ENCODE measurements at places on chromosomes 3 and 15.

- DNase-seq = no peak
These were observed 129.0 kb upstream of the NEO1 start for GRCh38 chr15:72923289-72923688.

DNA sequence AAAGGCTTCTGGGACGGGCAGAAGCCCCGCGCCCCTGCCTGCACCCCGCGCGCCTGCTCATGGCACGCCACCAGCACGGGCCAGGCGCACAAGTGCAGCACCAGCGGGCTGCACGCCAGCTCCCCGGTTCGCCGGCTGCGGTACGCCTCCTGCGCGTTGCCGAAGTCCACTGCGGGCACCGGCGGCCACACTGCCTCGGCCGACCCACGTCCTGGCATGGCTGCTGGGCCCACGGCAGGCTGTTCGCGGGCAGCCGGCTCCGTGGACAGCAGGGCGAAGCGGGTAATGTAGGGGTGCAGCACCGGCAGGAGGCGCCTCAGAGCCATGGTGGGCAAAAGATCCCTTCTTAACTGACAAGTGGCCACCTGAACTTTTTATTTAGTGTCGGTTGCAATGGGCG, 34.8 kb downstream of the MCCC1 start:
- no peak for DNase-seq

GRCh38 chr3:27594096-27594690, 110.0 kb upstream of the SLC4A7 start:
- no peak for DNase-seq

DNA sequence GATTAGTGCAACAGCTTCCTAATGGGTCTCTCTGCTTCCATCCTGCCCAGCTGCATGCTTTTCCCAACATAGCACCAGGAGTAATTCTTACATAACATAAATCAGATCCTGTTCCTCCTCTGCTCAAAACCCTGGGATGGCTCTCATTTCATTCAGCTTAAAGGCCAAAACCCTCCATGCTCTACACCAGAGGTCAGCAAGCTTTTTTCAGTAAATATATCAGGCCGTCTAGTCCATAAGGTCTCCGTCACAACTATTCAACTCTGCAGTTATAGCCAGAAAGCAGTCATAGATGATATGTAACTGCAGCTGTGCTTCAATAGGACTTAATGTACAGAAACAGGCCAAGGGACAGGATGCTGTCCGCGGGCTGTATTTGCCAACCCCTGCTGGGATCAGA, 202.8 kb upstream of the UBE2E2 start:
- no peak for DNase-seq

DNA sequence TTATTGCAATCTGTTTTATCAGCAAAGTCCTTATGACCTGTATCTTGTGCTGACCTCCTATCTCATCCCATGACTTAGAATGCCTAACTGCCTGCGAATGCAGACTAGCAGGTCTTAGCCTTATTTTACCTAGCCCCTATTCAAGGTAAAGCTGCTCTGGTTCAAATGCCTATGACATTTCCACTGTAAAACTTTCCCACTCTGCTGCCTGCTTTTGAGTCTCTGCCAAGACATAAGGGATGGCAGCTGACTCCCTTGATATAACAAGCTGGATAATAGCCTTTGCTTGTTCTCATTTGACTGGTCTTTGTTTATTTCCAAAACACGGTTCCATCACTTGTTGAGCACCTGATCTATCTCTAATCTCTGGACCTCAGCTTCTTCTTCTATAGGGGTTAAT, 131.9 kb upstream of the STRIT1 start:
- no peak for DNase-seq

Data from stimulated activated CD4-positive, alpha-beta T cell treated with anti-CD3 and anti-CD28 coated beads, Interleukin-1b, Interleukin-23, amount 100 ng/mL, for 1 hour (primary cell).